RWPE2 (cell line): ENCODE measurements at places on chromosomes 4 and X.
A peak's percentile ranks its signal among the peaks of the same experiment; 100 is the strongest.

- DNase-seq = no peak
Observed at GRCh38 chr4:66769441-66769840, 775.9 kb downstream of the CENPC start.

- no peak for DNase-seq
Observed at GRCh38 chr4:71607780-71608677, 175.8 kb downstream of the GC start.

DNA sequence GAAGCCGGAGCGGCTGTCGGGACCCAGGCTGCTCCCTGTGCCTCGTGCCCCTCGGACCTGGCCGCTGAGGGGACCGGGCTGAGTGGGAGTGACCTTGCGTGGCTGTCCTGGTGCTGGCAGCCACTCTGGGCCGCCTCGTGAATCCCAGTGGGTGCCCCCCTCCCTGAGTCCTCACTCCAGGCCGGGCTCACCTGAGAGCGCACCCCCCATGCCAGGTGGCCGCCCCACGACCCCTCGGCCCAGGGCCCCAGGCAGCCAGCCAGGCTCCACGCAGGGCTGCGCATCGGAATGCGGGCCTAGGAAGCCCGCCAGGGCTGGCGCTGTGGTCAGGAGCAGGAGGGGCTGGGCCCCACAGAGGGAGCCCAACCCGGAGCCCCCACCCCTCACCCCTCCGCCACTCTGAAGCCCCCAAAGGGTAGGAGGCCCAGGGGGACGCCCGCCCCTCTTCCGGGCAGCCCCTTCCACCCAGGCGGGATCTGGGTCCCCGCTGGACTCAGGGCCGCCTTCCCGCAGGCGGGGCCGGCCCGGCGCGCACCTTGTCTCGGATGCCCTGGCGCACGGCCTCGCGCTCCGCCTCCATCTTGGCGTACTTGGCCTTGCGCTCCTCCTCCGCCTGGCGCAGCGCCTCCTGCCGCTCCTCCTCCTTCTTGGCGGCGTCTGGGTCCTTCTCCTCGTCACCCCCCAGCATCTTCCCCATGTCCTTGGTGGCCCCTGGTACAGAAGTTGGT, 33.9 kb downstream of the CPLX1 start:
- no peak for DNase-seq

- DNase-seq = no peak
Observed at GRCh38 chr4:53436251-53436650, 58.8 kb downstream of the FIP1L1 start.

- DNase-seq = no peak
Observed at GRCh38 chr4:13891544-13891939, 264.0 kb upstream of the BOD1L1 start.

DNA sequence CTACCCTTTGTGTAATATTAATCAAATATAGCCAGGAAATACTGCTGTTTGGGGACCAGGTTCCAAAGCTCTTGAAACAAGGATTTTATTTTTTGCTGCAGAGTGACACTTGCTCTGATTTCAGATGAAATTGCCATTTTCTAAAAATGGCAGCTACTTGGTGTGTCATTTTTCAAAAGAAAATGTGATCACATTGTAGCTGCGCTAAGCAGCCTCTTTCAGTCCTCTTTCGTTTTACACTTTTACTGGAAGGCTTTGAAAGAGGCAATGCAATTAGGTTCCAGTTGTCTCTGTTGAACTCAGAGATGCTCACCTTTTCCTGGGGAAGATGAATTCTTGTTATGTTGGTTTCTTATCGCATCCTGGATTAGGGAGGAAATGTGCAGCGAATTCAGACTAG, 85.1 kb downstream of the CT47B1 start:
- no peak for DNase-seq

DNA sequence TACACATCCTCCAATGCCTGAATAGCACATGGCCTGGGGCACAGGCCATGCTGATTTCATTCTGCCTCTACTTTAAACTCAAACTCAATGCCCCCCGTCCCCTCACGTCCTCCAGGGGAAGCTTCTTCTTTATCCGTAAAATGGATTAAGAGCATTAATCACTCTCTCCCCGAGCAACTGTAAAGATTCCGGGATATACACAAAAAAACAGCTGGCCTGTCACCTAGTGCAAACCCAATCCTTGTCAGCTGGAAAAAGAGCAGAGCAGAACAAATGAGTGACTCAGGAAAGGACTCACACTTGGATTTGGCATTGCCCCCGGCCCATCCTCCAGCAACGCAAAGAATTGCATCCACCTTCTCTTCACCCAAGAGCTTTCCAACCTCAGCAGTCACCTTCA, 7.8 kb downstream of the QDPR start:
- no peak for DNase-seq

DNA sequence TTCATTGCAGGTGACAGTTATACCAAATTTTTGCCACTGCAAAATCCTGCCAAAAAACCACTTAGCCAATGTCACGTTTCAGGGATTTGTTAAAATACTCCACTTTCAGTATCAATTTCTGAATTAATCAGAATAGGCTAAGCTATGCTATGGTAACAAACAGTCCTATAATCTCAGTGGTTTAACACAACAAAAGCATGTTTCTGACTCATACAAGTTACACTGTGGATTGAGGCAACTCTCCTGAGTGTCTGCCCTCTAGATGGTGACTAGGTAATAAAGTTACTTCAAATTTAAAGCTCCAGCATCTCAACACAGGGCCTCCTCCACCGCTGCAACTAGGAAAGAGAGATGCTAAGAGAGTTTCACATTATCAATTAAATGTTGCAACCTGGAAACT, 23.0 kb upstream of the RADX start:
- no peak for DNase-seq

DNA sequence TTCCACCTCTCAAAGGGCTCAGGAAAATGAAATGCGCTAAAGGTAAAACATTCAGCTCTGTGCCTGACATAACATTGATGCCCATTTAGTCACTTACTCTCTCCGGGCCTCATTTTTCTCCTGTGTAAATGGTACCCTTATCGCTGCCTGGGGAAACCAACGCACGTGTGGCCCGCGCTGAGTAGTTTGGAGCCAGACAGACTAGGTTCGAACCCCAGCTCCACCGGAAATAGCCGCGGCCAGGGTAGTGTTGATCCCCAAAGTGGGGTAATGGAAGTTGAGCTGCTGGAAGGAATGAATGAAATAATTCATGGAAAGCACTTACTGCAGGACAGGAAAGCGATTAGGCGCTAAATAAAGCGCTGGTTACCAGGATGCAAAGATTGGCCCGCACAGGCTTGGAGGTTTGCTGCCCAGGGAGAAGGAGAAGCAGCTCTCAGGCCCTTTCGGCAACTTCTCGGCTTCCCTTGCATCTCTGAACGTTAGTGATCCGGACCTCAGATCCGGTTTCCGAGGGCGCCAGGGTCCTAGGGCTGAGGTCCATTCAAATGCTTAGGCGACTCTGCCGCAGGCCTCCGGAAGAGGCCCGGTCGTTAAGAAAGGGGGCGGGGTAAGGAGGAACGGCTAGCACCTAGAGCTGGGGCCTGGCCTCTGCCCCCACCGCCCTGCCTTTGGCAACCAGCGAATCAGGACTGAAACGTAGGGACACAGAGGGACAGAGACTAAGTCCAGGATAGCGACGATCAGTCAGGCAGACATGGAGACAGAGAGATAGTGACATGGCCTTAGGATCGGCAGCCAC, 13.3 kb downstream of the NKX3-2 start:
- DNase-seq = no peak

DNA sequence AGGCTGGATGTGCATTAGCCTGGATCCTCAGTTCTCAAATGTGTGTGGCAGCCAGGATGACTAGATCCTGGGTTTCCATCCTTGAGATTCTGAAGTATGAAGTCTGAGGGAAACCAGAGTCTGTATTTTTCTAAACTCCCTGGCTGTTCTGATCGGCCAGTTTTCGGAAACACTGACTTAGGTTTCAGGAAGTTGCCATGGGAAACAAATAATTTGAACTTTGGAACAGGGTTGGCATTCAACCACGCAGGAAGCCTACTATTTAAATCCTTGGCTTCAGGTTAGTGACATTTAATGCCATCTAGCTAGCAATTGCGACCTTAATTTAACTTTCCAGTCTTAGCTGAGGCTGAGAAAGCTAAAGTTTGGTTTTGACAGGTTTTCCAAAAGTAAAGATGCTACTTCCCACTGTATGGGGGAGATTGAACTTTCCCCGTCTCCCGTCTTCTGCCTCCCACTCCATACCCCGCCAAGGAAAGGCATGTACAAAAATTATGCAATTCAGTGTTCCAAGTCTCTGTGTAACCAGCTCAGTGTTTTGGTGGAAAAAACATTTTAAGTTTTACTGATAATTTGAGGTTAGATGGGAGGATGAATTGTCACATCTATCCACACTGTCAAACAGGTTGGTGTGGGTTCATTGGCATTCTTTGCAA, 67.6 kb downstream of the PDGFRA start:
- DNase-seq = no peak

GRCh38 chr4:103425406-103425805, 227.3 kb upstream of the CENPE start:
- no peak for DNase-seq

DNA sequence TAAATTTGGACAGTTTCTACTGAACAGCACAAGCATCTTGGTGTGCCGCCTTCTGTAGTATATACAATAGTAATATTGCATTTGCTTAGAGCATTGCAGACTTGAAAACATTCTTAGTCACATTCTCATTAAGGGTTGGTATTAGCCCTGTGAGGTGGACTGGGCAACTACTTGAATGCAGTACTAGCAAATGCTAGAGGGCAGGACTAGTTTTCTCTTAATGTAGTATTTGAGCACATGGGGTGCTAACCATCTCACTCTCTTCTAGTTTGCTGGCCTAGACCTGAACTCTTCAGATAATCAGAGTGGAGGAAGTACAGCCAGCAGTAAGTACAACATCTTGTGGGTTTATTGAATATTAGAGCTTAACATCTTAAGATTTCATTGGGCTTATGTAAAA, 3.2 kb downstream of the DDX3X start:
- no peak for DNase-seq

DNA sequence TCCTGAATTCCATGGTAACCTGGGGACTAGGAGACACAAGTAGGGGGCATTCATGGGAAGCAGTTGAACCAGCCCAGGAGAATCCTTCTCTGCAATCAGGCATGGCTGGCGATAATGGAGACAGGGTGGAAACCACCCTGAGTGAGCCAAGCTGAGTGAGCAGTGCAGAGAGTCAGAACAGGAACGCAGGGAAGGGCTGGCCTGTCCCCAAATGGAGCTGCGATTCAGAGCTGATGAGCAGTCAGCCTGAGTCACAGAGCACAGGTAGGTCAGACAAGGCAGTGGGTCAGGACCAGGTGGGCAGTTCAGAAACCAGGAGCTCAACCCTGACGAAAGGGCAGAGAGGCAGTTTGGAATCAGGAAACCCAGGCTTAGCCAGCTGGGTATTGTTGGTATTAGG, 129.0 kb downstream of the BTC start:
- DNase-seq = peak; percentile 52

DNA sequence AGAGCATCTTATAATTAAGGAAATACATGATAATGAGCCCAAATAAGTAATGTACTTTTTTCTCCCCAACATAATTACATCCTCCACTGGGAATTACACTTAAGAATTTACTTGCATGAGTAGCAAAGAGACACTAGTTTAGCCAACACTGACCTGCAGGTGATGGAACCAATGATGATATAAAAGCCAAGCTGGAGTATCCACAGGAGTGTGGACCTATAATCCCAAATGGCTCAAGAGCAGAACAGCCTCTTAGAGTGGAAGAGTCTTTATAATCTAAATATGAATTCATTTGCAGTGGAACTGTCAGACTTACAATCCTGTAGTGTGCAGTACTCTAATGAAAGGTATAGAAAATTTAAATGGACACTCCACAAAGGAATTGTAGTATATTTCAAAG, 22.2 kb downstream of the WDR19 start:
- DNase-seq = no peak

DNA sequence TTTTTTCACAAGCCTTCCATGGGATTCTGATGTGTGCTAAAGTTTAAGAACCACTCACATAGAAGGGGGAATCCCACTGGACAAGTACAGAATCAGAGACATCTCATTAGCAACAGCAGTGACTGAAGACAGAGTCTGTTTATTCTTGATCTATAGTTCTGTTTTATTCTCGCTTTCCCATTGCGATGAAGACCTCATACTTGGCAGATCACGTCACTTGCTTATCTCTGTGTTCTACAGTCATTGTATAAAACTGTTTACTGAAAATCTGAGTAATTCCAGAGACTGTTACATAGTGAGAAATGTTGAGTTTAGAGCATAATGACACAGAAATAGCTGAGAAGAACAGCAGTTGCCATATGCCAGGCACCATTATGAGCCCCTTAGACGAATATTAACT, 185.5 kb downstream of the PTTG2 start:
- DNase-seq = no peak

DNA sequence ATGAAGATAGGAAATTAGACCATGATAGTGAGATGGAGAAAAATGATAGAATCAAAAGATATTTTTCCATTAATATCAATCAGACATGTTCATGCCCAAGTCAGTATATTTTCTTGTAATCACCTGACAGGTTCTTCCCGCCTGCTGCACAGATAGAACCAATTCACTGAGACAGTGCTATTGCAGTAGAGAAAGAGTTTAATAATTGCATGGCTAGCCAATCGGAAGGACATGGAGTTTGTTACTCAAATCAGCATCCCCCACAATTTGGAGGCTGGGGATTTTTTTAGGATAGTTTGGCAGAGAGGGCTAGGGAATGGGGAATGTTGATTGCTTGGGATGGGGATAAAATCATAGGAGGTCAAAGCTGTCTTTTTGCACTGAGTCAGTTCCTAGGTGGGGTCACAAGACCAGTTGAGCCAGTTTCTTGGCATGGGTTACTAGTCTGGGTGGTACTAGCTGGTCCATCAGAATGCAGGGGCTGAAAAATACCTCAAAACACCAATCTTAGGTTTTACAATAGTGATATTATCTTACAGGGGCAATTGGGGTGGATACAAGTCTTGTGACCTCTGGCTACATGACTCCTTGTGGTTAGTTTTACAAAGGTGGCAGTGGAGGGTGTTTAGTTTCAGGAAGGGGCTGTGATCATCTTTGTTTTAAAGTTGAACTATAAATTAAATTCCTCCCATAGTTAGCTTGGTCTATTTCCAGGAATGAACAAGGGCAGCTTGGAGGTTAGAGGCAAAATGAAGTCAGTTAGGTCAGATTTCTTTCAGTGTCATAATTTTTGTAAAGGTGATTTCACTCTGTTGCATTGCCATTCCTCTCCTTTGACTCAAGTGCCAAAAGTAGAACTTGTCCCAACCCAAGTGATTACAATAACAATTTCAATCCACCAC, 100.3 kb upstream of the PDE5A start:
- no peak for DNase-seq
